KBM-7 (cell line): ENCODE measurements at places on chromosomes 11 and 22.

GRCh38 chr11:44326615-44327475 lies 16.9 kb upstream of the ALX4 start:
- DNase-seq = no peak

- DNase-seq = no peak
These were observed 8.2 kb upstream of the PRR5 start for GRCh38 chr22:44693756-44694155.

DNA sequence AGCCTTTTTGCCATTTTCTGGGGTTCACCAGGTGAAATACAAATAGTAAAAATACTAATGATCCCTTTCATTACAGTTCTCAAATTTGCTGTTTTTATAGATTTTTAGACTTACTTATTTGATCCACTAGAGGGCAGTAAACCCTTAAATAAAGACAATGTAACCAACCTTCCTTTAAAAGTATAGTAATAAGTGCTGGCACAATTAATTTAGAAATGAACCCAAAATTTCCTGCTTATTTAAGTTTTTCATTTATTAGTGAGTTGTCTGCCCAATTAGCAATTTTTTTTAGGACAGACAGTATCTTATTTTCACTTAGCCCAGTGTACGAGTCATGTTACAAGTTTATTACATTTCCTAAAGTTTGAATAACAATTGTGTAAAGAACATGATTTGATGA lies 4.7 kb downstream of the DDIAS start:
- peak; percentile 44 for DNase-seq

- DNase-seq = peak; percentile 16
These were observed 86.9 kb downstream of the STIM1 start for GRCh38 chr11:3942160-3942955.

GRCh38 chr22:42586381-42586780 lies 28.3 kb downstream of the POLDIP3 start:
- no peak for DNase-seq

- DNase-seq = no peak
These were observed 886 bp downstream of the PITPNM1 start for GRCh38 chr11:67504005-67504949.

DNA sequence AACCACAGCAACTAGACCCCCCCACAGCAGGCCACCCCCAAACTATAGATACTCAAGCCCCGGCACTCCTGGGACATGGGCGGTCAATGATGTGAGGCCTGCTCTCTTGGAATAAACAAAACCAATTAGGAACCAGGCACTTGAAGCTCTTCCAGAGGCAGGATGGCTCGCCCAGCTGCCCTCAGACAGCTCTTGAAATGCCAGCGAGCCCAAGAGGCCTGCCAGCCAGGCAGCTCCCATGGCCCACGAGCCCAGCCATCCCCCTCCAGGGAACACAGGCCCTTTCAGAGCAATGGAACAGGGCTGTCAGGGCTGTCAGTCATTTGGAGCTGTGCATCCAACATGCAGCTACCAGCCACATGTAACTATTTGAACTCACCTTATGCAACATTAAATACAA lies 34.0 kb upstream of the TFIP11 start:
- DNase-seq = no peak

GRCh38 chr22:33057363-33057995 lies 702 bp downstream of the SYN3 start:
- no peak for DNase-seq

DNA sequence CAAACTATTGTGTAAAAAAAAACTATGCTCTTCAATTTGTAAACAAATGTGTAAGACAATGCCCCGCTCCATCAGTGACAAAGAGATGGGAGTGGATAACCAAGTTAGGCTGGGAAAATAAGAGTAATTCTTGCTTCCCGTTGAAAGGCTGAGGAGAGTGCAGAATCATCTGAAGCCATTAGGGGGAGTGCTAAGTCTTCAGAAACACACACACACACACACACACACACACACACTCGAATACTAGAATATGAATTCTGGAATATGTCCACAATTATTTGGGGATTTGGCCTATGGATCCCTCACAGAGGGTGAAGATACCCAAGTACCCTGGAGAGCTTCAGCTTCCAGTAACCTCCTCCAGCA lies 27.8 kb upstream of the ROBO3 start:
- peak; percentile 80 for DNase-seq

- no peak for DNase-seq
These were observed 24.0 kb downstream of the PIK3IP1 start for GRCh38 chr22:31268281-31268680.

DNA sequence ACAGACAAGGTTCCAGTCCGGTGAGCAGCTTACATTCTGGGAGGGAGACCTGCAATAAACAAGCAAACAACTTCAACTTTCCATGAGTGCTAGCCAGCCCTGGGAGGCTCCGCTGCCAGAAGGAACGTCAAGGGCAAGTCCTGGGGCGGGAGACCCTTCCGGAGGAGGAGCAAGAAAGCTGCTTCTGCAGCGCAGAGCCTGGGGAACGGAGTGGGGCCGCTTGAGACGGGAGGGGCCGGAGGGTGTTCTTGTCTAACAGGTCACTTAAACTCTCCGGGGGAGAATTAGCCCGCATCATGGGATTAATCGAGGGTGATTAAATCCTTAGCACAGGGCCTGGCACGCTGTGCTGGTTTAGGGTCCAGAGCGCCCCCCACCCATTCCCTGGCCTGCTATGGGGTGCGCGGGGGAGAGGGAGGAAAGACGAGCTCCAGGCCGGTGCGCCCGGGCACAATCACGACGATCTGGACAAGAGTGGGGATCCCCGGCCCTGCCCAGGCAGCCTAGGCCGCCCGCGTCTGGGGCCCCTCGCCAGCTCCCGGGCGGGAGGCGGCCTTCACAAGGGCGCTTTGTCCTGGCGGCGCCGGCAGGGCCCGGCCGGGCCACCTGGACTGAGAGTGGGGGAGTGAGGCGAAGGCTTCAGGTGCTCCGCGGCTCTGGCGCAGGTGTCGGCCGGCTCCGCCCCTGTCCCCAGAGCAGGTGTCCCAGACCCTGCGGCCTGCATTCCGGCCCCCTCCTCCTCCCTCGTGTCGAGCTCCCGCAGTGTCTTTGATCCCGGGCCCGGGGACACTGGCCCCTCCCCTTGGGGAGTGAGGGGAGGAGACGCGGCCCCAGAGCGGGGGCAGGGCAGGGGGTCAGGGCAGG lies 663 bp upstream of the LARGE2 start:
- no peak for DNase-seq

- DNase-seq = no peak
These were observed 818 bp upstream of the C1QTNF4 start for GRCh38 chr11:47595029-47595428.

DNA sequence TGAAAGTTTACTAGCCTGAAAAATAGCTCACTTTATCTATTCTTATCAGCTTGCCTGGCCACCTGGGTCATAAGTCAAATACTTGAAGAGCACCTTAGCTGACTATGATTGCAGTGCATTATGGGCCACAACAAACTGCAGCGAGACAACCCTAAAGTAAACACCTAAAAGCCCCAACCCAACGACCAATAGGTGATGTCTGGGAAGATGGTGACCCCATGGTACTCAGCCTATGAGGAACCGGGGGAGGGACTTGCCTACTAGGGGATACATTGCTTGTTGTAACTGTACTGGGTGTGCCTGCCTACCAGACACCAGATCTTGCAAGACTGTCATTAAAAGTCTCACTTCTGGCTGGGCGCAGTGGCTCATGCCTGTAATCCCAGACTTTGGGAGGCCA lies 35.6 kb upstream of the APOBEC3A start:
- no peak for DNase-seq

DNA sequence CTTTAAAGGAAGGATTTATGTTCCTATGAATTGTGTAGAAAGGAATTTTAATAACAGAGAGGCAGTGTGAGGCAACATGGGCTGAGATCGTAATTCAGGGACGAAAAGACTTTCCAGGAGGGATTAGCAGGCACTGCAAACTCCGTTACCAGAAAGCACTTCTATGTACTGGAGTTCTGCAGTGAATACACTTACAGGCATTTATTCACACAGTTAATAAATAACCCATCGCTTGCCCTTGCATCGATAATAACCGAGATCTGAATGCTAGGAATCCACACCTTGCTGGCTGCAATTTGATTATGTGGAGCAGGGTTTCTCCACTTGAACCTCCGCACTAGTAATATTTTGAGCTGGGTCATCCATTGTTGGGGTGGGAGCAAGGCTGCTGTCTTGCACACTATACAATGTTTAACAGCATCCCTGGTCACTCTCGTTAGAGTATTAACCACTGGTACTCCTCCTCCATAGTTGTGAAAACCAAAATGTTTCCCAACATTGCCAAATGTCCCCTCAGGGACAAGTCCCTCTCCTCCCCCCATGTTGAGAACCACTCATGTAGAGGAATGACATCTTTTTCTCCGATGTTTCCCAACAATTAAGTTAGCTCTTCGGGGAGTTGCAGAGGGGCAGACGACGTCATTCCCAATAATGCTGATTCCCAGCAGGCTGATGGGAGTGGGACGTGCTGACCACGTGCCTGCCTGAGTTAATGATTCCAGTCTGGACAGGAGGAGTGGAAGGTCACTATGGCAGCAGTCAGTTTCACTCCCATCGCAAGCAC lies 99.5 kb downstream of the SNX19 start:
- no peak for DNase-seq

- no peak for DNase-seq
These were observed 16.4 kb upstream of the MFNG start for GRCh38 chr22:37502342-37503182.

- peak; percentile 78 for DNase-seq
These were observed 31.0 kb downstream of the MCM5 start for GRCh38 chr22:35430897-35431322.

DNA sequence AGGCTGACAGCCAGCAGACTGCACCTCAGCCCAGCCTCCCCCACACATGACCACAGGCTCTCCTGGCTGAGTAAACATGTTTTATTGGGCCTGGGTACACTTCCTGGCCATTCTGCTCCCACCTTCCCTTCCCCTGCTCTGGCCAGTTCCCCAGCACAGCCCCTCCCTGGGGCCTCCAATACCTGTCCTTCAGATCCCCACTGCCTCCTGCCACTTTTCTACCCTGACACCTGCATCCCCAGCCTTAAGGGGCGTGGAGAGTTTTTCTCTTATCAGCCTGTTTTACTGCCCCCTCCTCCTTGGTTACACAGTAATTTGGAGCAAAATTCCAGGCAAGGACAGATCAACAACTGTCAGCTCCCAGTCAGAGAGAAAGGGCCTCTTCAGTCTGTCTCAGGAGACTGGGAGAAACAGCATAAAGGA lies at the start of gene ISX:
Gene ISX (plus strand): TSS at position 363 of the 423 bp plus-strand sequence. CDS start 930 bp downstream, outside the sequence.
- DNase-seq = no peak

DNA sequence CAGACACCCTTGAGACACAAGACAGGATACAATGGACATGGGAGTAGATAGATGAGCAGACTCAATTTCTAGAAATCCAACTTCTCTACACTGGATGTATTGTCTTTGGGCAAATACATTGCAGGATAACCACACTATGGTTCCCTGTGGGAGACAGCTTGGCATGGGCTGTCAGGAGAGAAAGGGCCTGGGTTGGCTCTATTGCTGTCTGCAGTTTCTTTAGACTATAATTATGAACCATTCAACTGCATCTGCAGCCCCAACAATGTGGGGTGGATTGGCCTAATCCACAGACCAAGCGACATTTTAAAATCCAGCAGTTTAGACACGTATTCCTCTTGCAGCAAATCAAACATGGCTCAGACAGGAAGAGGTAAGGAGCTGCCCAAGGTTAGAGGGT lies 60.3 kb downstream of the ETS1 start:
- DNase-seq = no peak

GRCh38 chr11:70668204-70669202 lies 270.2 kb downstream of the CTTN start:
- no peak for DNase-seq

GRCh38 chr22:36528341-36528740 lies 625 bp downstream of the EIF3D start:
- peak; percentile 34 for DNase-seq

- no peak for DNase-seq
These were observed 4.2 kb upstream of the SCARF2 start for GRCh38 chr22:20441631-20442484.

- DNase-seq = no peak
These were observed 44.4 kb downstream of the VSIG10L2 start for GRCh38 chr11:125990244-125990643.
